GM23248 (cell line): ENCODE measurements at places on chromosomes 4 and X.

DNA sequence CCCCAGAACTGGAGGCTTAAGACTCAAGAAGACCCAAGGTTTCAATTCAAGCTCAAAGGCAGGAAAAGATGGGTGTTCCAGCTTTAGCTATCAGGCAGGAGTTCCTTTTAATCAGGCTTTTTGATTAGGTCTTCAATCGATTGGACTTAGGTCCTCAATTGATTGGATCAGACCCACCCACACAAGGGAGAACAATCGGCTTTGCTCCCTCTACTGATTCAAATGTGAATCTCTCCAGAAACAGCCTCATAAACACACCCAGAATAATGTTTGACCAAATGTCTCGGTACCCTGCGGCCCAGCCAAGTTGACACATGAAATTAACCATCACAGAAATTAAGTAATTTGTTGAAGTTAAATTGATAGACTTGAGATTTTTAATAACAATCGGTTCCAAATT is 917.1 kb upstream of the FTHL17 start:
- no peak for DNase-seq

GRCh38 chr4:141099326-141099725 is 33.9 kb downstream of the RNF150 start:
- DNase-seq, result peak; percentile 61

- DNase-seq, result no peak
Observed at GRCh38 chr4:35102066-35102465, 1142.2 kb downstream of the ARAP2 start.

DNA sequence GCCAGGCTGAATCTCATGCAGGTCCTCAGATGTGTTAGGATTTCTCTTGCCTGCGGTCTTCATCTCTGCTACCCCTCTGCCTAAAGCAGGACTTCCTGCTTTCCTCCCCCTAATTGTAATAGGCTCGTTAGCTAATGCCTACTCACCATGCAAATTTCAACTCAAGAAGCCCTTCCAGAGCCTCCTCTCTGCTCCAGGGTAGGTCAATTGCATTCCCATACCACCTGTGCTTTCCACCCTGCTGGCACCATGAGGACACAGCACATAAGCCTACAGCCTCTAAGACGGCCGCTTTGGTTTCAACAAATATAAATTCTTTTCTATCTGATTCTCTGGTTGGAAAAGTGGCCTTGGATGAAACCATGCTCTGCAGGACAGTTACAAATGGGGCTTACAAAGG is 93.9 kb downstream of the QDPR start:
- DNase-seq, result no peak
